NCI-H1417 (cell line): ENCODE measurements at places on chromosomes 4 and X.

DNA sequence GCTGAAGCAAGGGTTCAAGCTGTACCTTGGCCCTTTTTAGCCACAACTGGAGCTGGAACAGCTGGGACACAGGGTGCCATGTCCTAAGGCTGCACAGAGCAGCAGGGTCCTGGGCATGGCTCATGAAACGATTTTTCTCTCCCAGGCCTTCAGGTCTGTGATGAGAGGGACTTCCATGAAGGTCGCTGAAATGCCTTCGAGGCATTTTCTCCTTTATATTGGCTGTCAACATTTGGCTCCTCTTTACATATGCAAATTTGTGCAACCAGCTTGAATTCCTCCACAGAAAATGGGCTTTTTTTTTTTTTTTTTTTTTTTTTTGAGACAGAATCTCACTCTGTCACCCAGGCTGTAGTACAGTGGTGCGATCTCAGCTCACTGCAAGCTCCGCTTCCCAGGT, 430.8 kb downstream of the PCDH11X start:
- no peak for DNase-seq

- no peak for DNase-seq
Measured at GRCh38 chr4:38872620-38873019, 5.0 kb downstream of the FAM114A1 start.

- no peak for DNase-seq
Measured at GRCh38 chrX:140510895-140511295, 6.0 kb upstream of the SOX3 start.

GRCh38 chr4:1759170-1759817, 33.8 kb upstream of the FGFR3 start:
- no peak for DNase-seq

DNA sequence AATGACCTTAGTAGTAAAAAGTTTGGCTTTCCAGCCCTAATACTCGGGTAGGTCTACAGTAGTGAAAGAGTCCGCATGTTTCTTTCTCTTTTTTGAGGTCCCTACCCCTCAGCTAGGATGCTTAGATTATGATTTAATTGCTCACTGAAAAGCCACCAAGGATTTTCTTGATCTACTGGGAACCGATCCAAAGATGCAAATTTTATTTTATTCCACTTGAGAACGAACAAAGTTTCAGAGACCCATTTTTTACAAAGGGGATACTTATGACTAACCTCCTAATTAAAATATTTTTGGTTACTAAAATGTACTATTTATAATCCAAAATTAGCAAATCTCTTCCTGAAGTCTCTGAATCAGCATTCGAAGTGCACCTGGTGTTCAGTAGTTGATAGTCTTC, 14.3 kb upstream of the PDHA2 start:
- no peak for DNase-seq

GRCh38 chr4:845836-846251, 19.9 kb upstream of the CPLX1 start:
- no peak for DNase-seq

DNA sequence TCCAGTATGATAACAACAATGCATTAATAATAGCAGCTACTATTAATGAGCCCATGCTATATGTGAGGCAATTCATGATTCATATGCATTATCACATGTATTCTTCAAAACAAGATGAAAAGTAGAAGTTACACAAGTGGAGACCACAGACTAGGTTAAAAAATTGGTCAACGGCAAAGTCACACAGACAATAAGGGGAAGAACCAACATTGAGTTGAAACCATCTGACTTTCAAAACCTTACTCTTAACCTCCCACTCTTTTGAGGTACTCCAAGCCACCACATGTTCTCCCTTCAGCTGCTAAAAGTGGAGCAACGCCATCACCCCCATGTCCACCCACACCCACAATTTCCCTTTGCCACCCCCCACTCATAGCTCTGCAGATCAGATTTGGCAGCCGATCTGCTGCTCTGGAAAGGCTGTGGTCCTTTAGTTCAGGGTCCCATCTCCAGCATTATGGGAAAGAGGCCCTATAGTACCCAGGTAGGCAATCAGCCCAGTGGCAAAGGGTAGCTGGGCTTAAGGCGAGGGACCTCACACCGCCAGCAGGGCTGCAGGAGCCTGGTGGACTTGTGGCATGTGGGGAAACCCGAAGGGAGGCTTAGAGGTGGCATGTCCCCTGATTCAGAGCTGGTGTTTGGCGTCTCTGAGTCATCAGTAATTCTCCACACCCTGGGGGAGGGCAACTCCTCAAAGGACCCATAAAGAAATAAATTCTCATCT, 33.5 kb upstream of the CYBB start:
- no peak for DNase-seq

DNA sequence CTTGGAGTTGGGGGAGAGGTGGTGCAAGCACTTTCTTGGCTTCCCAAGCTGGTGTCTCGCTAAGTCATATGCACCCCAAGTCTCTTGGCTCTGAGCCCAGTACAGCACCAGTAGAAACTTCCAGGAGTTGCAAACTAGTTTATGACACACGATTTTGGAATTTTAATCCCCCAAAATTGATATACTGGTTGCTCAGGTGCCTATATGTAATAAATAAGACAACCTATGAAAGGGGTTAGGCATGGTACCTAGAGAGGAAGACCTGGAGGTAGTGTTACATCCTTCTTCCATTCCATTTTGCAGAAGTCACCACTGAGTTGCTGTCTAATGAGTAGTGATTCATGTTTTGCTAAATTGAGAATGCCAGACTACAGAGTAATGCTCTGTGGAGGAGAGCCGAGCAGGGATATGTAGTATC, 4.3 kb upstream of the SLC4A4 start:
- no peak for DNase-seq

DNA sequence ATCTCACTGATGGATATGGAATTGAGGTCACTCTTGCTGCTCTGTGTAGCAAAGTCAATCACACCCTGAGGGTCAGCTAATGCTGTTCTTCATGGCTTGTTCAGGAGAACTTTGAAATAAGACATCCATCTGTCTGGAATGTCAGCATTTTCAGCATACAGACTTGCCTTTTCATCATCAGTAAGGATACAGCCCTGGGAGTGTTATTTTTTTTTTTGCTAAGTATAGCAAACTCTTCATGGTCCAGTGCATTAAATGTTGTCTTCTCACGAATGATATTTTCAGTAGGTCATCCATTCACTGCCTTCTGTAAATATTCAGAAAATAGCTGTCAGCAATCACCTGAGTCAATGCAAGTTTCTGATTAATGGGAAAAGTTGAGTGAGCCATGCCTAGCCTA, 268.8 kb upstream of the SMIM31 start:
- DNase-seq = no peak

- no peak for DNase-seq
Measured at GRCh38 chr4:74282926-74283325, 25.3 kb upstream of the EPGN start.

DNA sequence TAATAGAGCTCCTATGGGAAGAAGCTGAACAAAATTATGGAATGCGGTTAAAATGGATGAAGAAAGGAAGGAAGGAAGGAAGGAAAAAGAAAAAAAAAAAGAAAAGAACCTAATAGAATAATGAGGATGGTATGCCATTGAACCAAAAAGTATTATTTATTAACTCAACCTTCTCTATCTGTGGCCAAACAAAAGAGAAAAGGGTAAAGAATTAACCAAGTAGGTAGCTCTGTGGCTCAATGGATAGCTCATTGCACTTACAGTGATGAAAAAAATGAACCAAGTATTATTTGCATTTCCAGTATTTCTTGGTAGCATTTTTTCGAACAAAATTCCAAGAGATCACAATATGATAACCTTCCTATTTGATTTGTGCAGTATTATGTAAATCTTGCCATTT, 56.9 kb upstream of the SLC39A8 start:
- DNase-seq = no peak

- DNase-seq = no peak
Measured at GRCh38 chr4:167956676-167957075, 135.7 kb upstream of the ANXA10 start.

GRCh38 chr4:36159208-36159607, 85.1 kb downstream of the ARAP2 start:
- no peak for DNase-seq

DNA sequence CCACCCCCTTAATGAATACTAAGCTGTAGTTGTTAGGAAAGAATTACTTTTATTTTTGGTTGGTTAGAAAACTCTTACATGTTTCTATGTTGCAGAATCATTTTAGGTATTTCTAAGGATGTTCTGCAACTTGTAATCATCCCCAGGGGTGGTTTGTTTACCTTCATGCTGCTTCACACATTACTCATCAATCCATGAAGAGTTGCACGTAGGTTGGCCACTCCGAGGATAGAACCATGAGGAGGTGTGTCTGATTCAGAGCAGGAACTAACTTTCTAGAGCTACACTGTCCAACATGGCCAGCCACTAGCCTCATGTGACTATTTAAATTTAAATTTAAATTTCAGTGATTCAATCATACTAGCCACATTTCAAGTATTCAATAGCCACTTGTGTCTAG, 127.2 kb upstream of the FRMPD4 start:
- no peak for DNase-seq

GRCh38 chr4:119038116-119038841, 97.4 kb upstream of the MYOZ2 start:
- no peak for DNase-seq

DNA sequence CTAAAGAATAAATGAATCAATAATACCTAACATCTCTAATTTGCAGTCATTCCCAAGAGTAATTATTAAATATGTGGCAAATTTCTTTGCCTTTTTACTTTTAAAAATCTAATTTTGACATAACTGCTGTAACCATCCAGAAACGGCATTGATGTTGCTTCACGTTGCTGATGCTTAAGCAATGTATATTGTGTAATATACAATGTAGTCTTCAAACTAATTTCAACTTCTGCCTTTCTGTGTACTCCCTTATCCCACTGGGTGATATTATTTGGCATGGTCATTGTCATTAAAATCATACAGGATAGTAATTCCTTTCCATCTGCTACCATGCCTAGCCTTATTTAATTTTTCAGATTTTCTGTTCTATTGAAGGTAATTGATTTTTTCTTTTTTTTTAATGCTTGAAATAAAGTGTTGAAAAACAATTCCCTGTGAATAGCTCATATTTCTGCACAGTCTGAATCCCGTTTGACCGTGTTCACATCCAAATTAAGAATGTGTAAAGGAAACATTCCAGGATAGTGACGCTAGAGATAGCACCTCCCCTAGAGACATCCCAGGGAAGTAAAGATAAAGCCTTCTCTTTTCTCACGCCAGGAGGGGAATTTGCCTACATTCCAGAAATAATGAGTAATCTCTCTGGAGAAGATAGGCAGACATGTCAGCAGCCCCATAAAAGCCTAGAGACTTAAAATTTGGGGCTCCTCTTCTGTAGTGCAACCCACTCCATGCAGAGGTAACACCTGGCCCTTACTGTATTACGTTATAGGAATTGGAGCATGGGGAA, 8.6 kb downstream of the FAM200B start:
- DNase-seq = no peak

DNA sequence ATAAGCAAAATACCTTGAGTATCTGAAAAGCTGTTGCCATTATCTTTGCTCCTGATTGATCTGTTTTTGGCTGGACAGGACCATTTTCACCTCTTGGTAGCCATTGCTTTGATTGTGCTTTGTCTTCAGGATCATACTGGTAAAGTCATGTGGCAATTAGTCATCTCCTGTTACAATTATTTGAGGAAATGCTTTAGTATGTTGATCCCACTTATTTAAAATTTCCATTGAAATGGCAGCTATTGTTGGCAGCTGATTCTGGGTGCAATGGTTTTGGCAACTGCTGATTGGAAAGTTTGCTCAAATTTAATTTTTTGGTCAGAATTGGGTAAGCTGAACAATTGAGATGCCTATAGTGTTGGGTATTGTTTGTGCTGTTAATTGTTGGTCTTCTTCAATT, 238.3 kb upstream of the TLL1 start:
- DNase-seq = no peak

DNA sequence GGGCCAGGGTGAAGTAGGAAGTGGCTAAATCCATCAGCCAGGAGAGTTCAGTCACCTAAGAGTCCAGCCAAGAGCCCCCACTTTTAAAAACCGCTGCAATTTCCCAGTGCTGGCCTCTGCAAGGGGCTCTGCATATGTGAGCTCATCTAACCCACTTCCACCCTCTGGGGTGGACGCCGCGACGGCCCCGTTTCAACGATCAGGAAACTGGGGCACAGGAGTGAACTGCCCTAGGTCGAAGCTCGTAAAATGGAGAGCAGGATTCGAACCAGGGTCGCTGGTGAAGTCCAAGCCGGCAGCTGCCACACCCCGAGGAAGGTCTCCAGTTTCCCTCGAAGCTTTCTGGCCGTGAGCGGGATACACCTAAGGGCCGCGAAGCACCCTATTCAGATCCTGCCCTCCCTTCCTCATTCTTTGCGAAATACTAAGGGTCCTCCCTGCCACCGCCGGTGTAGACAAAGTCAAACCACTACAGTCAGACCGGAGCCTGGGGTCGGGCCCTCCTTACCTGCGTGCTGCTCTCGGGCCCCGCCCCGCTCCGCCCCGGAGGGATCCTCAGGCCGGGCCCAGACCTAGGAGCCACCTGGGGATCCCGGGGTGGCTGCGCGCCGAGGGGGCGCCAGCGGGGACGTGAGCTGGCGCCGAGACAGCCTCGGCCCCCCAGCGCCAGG, 446 bp downstream of the EVC2 start:
- no peak for DNase-seq

GRCh38 chrX:37759878-37760418, 19.9 kb upstream of the CYBB start:
- DNase-seq = no peak

DNA sequence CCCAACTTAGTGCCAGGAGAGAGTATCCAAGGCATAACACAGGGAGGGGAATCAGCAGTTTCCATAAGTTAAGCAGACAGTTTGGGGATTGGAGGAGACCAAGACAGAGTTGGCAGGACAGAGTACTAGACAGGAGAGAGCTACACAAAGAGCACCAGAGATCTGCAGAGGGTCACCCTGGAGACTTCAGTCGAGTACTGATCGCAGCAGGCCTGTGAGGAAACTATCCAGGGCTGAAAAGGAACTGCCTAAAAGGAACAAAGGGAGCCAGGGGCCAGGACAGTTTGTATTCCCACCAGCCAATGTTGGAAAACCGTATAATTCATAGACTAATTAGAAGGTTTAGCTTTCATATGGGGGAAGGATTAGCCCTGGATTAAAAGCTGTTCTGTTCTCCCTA, 80.6 kb upstream of the ENPP6 start:
- no peak for DNase-seq

- no peak for DNase-seq
Measured at GRCh38 chr4:135192751-135193535, 991.4 kb upstream of the PABPC4L start.

DNA sequence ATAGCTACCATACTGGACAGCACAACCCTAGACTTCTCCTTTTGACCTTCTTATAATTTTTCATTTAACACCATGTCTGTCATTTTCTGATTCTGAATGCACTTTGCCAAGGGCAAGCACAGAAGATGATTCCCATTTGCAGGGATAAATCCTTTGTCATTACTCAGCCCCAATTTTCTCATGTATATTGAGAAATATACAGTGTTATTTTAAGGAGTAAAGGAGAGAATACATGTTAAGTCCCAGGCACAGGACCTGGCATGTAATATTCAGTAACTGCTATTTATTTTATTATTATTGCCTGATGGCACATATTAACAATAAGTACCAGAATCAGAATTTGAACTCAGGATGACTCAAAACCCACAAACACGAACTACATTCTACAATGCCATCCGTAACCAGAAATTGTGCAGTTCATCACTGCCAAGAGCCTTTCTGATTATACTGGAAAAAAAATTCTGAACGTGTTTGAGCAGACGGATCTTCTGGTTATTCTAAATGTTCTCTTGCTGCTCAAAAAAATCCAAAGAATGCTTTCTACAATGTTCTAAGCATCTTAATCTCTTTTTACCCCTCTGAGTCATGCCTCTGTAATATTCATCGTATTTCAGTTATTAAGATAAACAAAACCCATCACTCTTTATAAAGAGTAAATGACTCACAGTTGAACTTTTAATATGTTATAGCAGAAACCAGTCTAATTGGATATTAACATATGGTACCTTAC, 170.0 kb downstream of the MID1 start:
- no peak for DNase-seq
